ENCODE measurements at places on chromosomes 3 and 15.
A peak's percentile ranks its signal among the peaks of the same experiment; 100 is the strongest.

DNA sequence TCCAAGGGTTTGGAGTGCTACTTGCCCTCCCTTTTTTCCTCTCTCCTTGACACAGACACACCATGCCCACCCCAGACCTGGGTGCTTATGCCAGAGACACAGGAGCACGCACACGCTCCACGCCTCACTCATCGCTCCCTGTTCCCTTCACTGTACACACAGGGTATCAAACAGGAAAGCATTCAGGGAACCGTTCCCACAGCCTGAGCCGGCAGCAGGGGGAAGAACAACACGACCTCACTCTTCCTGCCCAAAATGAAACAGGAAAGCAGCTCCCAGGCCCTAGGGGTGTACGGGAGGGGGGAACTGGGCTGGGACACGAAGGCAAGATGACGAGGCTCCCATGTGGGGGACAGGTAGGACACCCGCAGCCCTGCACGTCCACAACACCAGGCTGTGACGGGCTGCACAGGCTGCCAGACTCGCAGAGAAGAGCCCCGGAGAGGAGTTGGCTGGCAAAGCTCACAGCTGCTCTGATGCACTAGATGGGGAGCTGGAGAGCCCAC, 11.2 kb downstream of the DLL4 start:
- peak; percentile 34 for DNase-seq
- no peaks in the 10 kb centered on the region for H3K36me3 ChIP-seq
- peak overlapping the region; percentile 56 for H3K27ac ChIP-seq
- H3K4me3 ChIP-seq: no peak overlapping the region

DNA sequence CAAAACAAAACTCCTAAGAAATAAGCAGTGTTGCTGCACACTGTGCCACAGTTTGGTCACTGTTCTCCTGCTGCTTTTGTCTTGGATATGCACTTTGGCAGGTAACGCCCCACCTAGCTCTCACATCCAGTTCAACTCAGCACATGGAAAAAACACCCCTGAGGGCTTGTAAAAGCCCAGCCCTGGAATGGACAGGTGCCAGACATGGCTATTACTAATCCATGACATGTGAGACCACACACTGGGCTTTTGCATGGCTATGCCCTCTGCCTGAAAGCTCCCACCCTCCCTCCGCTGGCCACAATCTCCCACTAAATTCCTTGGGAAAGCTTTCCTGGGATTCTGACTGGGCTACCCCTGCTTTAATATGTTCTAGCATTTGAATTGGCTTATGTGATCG, 24.7 kb upstream of the ZBED2 start:
- no peak overlapping the region for H3K27ac ChIP-seq
- no peak for DNase-seq
- H3K4me1 ChIP-seq: peaks cover 13% of the 10 kb centered on the region

- no peak overlapping the region for H3K27ac ChIP-seq
- H3K4me3 ChIP-seq: no peak overlapping the region
- no peaks in the 10 kb centered on the region for H3K36me3 ChIP-seq
- no peak for DNase-seq
These were observed 15.1 kb upstream of the ARHGAP31 start for GRCh38 chr3:119279101-119279554.

DNA sequence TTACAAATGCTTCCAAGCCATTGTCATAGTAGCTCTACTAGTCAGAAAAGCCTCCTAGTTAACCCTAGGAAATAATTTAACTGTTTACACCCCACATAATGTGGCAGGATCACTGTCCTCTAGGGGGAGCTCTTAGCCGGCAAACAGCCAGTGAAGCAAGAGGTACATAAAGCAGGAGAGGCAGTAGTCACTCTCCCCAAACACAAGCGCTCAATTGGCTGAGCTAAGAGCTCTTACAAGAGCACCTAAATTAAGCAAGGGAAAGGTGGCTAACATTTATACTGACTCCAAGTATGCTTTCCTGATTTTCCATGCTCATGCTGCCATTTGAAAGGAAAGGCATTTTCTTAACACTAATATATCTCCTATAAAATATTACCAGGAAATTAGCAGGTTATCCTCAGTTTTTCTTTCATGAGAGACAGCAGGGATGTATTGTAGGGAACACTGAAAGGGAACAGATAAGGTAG, 37.6 kb downstream of the NCEH1 start:
- DNase-seq: no peak
- H3K27ac ChIP-seq: no peak overlapping the region
- no peak overlapping the region for H3K4me3 ChIP-seq

GRCh38 chr3:162348912-162349311, 852.3 kb downstream of the OTOL1 start:
- no peaks in the 10 kb centered on the region for H3K4me1 ChIP-seq
- H3K4me3 ChIP-seq: no peak overlapping the region
- no peak for DNase-seq
- no peaks in the 10 kb centered on the region for H3K36me3 ChIP-seq
- no peak overlapping the region for H3K27ac ChIP-seq
- no peaks in the 10 kb centered on the region for H3K27me3 ChIP-seq
